ENCODE measurements at places on chromosomes 6 and 20.
A peak's percentile ranks its signal among the peaks of the same experiment; 100 is the strongest.

- peak; percentile 42 for ATAC-seq
Measured at GRCh38 chr6:110875548-110876169, 1.1 kb downstream of the AMD1 start.

DNA sequence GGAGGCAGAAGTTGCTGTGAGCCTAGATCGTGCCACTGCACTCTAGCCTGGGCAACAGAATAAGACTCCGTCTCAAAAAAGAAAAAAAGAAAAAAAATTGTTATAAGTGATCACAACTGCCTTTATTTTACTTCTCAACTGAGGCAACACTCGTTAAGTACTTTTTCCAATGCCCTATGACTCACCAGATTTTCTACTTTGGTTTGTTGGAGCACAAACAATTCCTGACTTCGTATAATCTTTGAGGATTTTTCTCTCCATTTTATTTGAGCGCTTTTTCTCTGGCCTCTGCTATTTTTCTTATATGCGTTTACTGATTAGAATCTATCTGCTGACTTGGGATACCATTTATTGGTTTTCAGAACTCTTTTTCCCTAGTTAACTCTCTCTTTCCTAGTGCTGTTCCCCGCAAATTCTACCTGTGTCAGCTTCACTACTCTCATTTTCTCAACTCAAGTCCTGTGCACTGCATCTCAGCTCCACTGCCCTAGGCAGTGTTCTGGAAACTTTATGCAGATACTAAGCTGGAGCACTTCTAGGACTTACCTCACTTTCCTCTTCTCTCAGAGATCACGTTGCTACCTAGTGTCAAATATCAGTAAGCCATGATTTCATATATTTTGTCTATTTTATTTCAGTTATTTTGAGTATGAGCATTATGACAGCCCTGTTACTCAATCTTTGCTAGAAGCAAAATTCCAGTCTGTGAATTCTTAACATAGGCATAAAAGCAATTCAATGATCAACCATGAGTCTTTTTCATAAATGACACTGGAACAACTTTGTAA is 1120.1 kb upstream of the CITED2 start:
- ATAC-seq, result no peak

DNA sequence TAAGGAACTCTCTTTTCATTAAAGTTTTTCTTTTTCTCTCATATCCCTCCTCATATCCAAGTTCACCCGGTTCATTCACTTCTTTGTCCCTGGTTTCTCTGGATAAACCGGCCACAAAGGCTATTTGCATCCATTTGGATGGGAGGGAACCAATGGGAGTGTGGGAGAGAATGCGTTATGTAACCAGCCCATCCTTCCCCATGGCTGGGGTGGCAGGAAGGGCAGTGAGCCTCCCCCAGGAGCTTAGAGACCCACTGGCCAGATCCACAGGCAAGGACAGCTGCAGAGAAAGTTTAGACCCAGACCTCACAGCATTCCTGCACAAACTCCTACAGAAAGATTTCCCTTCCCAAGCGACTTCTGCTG is 10.7 kb downstream of the CASS4 start:
- no peak for ATAC-seq

DNA sequence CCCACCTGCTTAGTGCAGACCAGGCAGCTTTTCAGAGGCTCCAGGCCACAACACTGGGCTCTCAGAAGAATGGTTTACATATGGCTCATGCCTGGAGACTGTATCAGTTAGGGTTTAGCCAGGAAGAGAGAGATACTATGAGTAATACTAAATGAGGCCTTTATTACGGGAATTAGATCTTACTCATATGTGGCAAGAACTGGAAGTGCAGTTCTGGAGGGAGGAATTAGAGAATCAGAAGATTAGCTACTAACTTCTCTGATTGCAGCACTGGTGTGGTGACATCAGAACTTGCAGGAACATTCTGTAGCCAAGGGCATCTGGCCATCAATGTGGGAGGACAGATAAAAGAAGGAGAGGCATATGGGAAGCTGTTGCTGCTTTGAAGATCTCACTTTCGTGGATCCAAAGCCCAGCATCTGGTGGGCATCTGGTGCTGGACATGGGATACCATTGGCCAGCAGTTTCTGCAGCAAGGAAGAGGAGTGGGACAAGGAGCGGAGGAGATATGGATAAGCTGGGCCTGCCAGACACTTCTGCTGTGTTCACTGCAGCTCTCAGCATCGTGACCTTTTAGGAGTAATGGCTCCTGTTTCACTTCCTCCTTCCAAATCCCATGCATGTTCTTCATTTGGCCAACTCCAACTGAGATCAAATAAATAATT is 248.5 kb downstream of the BTBD3 start:
- peak; percentile 98 for ATAC-seq

DNA sequence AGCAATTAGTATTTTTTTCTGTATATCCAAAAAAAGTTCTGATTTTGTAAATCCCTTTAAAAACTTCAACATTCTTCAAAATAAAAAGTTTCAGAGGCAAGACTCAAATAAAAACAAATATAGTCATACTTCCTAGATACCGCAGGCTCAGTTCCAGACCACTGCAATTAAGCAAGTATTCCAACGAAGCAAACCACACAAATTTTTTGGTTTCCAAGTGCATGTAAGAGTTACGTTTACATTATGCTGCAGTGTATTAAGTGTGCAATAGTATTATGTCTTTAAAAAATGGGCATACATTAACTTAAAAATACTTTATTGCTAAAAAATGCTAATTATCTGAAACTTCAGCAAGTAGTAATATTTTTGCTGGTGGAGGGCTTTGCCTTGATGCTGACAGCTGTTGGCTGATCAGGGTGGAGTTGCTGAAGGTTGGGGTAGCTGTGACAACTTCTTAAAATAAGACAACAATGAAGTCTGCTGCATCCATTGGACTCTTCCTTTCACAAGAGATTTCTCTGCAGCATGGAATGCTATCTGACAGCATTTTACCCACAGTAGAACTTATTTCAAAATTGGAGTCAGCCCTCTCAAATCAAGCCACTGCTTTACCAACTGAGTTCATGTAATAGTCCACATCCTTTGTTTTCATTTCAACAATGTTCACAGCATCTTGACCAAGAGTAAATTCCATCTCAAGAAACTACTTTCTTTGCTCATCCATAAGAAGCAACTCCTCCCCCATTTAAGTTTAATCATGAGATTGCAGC is 46.0 kb downstream of the PHIP start:
- ATAC-seq, result no peak

DNA sequence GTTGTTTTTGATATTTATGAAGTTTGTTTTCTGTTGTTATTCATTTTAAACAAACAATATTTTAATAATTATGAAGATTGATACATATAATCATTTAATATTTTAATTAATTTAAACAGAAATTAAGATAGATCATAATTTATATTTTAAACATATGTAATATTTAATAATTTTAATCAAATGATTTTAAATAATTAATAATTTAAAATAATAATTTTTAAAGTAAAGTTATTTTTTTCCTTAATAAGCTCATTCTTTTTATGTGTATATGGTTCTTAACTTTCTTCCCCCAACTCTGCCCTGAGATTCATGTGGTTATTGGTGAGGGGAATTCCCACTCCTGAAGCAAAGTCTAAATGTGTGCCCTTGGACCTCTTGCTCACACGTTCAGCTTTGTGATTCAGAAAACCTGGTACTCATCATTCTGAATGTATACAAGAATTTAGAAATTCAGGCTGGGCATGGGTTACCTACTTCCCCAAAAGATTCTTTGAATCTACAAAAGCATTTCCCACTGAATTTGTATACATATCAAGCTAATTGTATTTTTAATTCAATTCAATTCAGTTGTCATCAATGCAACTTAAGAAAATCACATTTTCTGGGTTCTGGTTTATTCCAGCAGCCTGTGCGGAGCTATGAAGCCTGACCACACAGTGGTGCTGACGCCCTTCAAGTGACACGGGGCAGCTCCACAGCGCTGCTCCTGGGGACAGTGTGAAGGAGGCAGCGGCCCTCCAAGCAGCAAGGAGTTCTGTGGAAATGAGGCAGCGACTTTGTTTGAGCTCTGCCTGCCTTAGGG is 168.9 kb upstream of the UST start:
- peak; percentile 98 for ATAC-seq

- no peak for ATAC-seq
Measured at GRCh38 chr6:3041606-3042005, 26.7 kb upstream of the RIPK1 start.

DNA sequence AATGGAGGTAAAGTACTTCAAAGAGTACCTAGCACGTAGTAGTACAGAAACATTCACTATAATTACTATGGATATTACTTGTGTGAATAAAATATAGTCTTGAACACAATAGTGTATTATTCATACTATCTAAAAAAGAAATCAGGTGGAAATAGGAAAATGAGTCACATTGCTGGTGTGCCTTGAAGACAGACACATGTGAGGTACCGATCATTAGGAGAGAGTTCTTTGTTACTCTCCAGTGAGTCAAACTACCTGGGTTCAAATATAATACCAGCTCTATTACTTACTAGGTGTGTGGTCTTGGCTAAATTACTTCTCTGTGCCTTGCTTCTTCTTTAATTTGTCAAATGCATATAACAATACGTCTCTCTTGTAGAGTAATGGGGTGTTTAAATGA is 50.8 kb upstream of the BEND6 start:
- peak; percentile 30 for ATAC-seq

DNA sequence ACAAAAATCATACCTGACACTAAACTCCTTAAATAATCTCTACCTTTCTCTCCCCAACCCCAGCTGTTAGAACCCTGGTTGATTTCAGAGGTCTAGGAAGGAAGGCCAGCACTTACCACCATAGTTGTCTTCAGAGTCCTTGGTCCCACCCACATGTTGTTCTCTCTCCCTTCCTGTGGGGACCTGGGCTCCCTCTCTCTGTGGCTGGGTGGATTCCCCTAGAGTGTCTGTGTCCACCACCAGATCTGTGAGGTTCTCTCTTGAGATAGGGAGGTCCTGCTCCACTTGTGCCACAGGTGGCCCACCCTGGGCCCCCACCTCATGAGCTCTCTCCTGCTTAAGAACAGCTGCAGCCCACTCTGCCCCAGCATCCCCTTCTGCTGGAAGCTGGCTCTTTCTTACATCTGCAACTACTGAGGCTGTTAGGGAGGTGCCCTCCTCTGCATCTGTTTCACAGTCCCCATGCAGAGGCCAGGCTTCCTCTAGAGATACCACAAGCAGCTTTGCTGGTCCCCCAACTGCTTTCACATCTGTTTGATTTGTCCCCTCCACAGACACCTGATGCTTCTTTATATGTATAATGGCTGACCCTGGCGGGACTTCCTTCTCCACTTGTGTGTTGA is 5.2 kb downstream of the MDC1 start:
- no peak for ATAC-seq

DNA sequence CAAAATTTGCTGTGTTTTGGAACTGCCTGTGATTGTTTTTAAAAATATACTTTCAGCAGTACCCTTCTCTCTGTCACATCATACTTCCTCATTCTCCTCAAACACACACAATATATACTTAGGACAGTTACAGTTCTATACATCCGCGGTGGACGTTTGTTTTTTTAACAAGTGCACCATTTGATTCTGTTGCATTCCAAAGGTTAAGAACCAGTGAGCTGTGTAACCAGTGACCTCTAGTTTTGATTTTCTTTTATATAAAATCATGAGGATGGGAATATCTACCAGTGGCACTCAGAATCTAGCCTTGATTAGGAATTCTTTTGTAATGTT is 152.8 kb downstream of the CARMIL1 start:
- ATAC-seq, result no peak

- no peak for ATAC-seq
Measured at GRCh38 chr6:140208286-140208685, 833.8 kb upstream of the CITED2 start.

DNA sequence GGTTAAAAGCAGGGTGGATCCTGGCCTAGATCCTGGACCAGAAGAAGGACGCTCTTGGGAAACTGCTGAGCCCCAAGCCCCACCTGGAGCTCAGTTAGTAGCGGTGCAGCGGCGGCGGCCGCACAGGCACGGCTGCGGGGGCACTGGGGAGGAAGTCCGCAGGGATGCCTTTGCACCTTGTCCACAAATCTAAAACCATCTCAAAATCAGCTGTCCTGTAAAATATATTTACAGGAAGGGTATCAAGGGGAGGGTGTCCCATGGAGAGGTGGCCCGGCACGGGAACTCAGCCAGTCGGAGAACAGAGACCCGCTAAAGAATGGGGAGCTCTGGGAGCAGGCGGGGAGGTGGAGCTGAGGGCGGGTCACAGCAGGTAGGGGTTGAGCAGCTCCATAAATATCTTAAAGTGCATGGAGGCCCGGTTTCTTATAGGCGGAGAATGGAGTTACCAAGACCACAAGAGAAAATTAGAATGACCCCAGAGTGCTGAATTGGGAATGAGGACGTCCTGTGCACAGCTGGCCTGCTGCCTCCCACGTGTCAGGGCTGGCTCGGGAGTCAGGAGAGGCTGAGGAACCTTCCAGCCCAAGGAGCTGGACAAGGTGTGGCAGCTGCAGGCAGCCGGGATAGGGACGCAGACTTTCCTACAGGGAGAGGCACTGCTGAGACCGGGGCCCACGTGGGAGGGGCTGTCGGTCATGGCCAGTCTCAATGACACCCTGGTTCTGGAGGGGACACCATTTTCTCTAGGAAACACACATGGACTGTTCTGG is 8.0 kb downstream of the MTG2 start:
- ATAC-seq, result no peak

Data from esophagus mucosa (tissue), 1 donor.